ENCODE measurements at places on chromosomes 7 and 10.
A peak's percentile ranks its signal among the peaks of the same experiment; 100 is the strongest.

- DNase-seq, result no peak
These were observed 672.7 kb upstream of the FOXK1 start for GRCh38 chr7:4009211-4010060.

GRCh38 chr7:131745390-131746248 is 189.2 kb upstream of the PODXL start:
- DNase-seq, result no peak

DNA sequence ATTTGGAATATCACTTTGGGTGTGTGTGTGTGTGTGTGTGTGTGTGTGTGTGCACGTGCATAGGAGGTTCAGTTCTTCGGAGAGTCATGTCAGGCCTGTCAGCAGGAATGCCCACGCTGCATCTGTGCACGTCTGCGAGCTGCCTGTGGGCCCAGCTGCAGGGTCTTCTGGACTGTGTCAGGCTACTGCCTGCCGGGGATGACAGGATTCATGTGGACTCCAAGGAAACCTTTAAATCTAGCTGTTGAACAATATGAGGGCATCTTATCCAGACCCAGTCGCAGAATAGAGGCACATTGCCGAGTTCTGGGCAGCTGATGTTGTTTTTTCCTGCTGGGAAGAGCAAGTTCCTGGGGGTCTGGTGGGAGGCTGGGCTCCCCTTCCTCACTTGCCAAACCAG is 19.0 kb downstream of the AQP1 start:
- no peak for DNase-seq

GRCh38 chr10:67943917-67944316 is 59.5 kb downstream of the SIRT1 start:
- DNase-seq, result no peak

DNA sequence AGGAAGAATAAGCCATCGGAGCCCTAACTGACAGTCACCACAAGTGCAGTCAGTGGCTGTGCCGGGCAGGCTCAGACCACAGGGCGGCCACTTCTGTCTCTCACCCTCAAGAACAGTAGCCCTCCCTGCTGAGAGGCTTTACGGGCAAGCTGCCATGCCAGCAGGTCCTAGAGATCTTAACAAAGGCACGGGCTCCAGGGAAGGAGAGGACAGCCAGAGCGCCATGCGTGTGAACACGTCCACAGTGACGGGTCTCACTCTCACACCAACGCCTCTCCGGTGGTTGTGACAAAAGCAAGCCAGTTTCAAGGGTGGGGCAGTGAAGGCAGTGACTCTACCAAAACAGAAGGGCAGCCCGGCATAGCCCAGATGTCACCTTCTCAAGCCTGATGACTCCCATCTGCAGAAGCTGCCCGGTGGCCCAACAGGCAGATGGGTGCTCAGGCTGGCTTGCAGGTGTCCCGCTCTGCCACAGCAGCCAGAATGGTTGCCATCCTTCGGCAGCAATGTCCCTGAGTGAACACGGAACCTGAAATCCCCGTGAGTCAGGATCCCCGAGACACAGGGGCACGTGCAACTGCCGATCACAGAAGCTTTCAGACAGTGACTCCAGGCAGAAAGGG is 102.0 kb downstream of the FAM53B start:
- no peak for DNase-seq

GRCh38 chr10:97781618-97782331 is 10.0 kb upstream of the SFRP5 start:
- DNase-seq, result peak; percentile 41

DNA sequence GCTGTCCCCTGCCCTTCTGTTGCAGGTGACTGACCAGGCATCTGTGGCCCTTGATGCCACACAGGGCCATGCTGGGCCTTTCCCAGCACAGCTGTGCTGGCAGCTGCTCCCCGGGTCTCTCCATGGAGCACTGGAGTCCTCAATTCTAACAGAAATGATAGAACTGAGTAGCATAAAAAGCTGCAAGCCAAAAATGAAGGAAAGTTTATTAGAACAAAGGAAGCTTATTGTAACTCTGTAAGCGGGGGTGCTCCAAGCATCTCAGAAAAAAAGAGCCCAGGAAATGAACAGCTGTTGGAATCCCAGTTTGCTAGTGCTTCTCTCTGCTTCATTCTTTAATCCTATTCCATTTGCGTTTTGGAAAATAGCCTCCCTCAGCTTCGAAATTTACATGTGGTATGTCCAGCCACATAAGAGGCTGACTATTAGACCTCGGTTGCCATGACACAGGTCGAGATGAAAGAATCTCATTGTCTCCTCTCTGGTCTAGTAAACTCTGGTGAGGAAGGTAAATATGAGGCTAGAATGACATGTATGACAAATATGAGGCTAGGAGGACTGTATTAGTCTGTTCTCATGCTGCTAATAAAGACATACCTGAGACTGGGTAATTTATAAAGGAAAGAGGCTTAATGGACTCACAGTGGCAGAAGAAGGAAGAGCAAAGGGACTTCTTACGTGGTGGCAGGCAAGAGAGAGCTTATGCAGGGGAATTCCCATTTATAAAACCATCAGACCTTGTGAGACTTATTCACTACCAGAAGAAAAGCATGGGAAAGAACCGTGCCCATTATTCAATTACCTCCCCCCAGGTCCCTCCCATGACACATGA is 23.7 kb downstream of the EPDR1 start:
- no peak for DNase-seq

DNA sequence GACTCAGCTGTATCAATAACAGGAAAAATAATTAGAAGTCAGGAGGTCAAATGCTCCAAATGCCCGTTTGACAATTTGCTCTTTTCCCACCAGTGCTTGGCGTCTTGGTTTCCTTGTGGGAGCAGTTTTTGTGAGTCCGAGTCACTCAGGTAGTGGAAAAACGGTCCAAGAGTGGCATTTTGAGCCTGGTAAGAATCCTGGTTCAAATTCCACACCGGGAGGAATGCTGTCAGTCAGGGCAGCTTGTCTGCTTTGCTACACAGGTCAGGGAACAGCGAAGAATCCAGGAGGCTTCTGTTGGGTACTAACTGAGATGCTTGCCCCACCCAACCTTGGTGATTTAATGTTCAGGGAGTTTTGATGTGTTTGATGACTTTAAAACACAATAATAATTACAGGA is 209.5 kb downstream of the HERPUD2 start:
- DNase-seq, result no peak

- no peak for DNase-seq
These were observed 180.6 kb downstream of the LRMDA start for GRCh38 chr10:75611993-75612372.

GRCh38 chr10:97676770-97677581 is 10.1 kb downstream of the AVPI1 start:
- DNase-seq, result peak; percentile 53

DNA sequence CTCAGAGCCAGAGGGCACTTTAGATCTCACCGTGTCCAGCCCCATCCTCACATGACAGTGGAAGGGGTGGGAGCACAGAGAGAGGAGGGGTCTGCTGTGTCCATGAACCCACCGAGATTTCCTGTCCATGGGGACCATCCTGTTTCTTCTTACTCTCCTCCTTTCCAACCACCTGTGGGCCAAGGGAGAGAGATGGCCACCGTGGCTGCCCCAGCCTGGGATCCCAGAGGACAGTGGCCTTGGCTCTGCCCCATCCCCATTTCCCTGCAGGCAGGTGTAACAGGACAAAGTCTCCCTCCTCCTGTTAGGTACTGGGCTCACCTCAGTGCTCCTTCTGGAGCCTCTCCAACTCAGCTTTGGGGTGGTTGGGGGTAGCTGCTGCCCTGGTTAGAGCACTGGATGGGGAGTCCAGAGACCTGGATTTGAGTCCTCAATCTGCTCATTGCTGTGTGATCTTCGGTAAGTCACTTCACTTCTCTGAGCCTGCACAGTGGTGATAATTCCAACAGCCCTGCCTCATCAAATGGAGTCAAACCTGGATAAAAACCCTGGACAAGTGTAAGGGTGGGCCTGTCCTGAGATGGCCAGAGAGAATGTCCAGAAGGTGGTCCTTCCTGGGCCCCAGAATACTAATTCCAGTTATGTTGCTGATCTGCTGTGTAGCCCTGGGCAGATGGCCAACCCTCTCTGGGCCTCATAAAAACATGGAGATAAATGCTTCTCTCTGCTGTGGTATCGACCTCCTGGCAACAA is 17.8 kb upstream of the PCBD1 start:
- no peak for DNase-seq

GRCh38 chr7:142451296-142451695 is 193.4 kb upstream of the PRSS58 start:
- DNase-seq, result no peak

GRCh38 chr7:35670856-35671569 is 23.9 kb downstream of the HERPUD2 start:
- DNase-seq, result no peak

GRCh38 chr10:91340613-91341362 is 69.4 kb upstream of the HECTD2 start:
- DNase-seq, result no peak

DNA sequence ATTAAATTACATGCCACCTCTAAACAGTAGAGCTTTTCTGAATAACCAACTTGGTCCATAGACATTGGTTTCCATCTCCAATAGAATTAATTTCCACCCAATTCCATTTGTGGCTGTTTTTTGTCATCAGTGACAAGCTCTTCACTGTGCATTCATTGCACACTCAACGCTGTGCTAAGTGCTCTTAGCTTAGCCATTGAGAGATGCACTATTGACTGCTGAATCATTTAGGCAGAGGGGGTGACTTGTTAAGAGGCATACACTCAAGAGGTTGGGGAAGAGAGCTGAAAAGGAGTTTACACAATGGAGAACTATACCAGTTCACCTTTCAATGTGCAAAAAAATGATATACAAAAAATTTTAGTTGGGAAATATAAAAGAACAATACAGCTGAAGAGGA is 31.9 kb upstream of the CBLL1 start:
- DNase-seq, result no peak

DNA sequence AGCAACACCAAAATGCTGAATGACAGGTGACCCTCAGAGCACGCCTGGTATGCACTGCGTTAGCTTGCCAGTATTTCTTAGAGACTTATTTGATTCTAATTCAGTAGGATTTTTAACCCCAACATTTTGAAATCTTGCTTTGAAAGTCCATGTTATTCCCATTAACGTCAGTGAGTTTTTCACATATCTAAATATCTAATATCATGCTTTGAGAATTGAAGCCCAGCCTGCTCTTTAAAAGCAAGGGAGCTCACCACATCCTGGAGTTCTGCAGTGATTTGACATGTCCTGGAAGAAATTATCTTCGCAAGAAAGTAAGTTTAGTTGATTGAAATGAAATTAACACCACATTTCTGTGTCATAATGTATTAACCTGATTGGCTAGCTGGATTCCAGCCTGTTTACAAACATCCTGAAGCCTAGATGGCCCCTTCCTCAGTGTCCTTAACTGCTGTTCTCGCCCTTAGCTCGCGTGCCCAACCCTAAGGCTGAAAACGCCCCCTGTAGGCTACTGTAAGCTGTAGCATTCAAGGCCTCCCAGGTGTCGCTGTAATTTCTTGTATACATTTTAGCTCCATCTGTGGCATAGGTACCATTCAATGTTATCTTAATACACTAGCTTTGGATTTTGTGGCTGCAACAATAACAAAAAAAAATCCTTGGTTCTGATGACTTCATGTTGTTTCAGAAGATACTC is 191.5 kb downstream of the MGMT start:
- no peak for DNase-seq

DNA sequence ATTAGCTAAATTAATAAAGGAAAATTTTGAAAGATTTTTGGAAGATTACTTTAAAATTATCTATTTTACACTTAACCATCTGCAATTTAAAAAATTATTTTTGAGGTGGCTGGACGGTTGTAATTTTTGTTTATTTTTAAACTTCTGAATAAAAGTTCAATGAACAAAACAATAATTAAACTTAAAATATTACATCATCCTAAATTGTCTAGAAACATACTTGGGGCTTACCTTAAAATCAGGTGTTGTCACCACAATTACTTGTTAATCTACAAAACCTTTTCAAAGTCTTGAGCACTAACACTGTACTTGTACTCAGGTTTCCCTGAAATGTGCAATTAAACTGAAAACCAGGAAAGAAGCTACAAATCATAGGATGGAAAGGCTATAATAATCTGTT is 328.3 kb downstream of the NXPH1 start:
- DNase-seq, result no peak

DNA sequence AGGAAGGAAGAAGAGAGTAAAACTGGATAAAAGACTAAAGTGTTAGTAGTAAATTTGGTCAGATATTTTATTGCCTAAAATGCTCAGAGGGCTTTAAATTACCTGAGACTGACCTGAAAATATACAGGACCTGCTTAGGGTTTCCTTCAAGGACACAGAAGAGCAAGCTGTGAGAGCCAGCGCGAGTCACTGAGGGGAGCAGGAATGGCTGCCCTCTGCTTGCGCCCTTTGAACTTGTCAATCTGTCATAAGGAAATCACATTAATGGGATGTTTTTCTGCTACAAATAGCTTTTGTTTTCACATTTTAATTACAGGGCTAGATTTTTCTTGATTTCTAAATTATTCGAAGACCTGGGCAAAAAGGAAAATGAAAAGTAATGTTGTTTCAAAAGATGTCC is 26.9 kb downstream of the DNAJB9 start:
- DNase-seq, result no peak

GRCh38 chr10:103709341-103709920 is 145.9 kb downstream of the SH3PXD2A start:
- no peak for DNase-seq

- DNase-seq, result no peak
These were observed at the start of gene CABCOCO1 for GRCh38 chr10:61662794-61663259. Gene CABCOCO1, plus strand, starts transcription at chr10:61662929. Its CDS starts 44 bp downstream, at chr10:61662973.

DNA sequence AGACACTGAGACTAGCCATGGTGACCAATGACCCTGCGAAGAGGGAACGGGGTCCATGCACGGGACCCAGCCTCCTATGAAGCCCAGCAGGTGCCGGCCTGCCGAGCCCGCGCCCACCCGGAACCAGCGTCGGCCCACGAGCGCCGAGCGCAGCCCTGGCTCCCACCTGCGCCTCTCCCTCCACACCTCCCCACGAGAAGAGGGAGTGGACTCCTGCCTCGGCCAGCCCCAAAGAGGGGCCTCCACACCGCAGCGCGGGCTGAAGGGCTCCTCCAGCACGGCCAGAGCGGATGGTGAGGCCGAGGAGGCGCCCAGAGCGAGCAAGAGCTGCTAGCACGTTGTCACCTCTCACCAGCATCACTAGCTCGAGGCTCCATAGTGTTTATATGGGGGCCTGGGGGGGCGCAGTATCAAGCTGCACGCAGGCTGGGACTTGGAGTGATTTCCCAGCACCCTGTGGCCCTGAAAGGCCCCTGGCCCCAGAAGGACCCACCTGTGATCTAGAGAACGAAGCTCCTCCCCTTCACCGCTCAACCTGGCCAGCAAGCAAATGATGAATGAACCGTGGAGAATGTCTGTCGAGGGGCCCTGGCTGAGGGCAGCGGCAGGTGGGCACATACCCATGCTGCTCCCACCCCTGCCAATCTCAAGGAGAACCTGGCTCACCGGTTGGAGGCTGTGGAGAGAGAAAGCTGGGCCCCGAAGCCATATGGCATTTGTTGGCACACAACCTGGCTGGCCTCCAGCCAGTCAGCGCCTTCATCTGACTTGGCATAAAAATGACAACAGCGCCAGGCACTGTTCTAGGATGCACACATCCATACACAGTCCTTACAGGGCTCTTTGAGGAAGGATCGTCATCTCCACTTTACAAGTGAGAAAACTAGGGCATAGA is 30.7 kb downstream of the GHRHR start:
- no peak for DNase-seq

- peak; percentile 75 for DNase-seq
These were observed 627 bp downstream of the DUSP5 start for GRCh38 chr10:110498087-110498981.

GRCh38 chr7:158488181-158488971 is 99.2 kb downstream of the PTPRN2 start:
- no peak for DNase-seq

All from activated T-cell treated with anti-CD3 and anti-CD28 coated beads, Interleukin-2, amount 50 U/mL, for 48 hours (primary cell).